ENCODE measurements at places on chromosomes 5 and 9.

- DNase-seq: no peak
These were observed 281.6 kb downstream of the CRB2 start for GRCh38 chr9:123637606-123637944.

- DNase-seq: no peak
These were observed 51.1 kb downstream of the MPDZ start for GRCh38 chr9:13228431-13228830.

DNA sequence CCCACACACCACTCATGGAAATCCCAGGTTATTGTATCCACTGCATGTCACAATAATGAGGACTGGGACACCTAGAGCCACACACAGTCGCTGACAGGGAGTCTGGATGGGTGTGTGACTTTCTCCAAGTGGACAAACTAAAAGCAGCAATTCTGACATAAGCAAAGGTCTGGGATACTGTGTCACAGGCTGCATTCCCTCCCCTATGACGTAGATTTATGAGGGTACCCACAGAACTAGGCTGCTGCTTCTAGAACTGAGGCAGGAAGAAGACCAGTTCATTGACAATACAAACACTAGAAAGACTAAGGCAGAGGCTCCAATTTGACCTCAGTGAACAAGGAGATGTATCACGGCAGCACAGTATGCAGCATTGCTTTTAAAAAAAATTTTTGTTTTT, 63.6 kb upstream of the TBCA start:
- no peak for DNase-seq

DNA sequence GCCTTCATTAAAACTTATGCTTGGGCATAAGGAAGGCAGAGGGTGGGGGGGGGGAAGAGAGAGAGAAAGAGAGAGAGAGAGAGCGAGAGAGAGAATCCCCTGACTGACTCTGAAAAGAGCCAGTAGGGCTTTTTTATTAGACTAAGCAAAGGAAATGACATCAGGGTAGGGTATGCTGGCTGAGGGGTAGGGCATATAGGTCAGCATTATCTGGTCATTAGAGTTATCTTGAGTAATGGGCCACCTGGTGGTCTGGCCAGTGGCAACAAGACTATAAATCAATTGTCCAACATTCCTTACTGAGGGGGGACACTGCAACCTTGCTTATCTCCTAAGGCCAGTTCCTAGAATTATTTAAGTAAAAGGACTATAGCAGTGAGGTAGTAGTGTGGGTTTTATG, 67.2 kb downstream of the TSSK1B start:
- no peak for DNase-seq

GRCh38 chr5:145848854-145849253, 13.7 kb upstream of the PRELID2 start:
- DNase-seq: no peak

DNA sequence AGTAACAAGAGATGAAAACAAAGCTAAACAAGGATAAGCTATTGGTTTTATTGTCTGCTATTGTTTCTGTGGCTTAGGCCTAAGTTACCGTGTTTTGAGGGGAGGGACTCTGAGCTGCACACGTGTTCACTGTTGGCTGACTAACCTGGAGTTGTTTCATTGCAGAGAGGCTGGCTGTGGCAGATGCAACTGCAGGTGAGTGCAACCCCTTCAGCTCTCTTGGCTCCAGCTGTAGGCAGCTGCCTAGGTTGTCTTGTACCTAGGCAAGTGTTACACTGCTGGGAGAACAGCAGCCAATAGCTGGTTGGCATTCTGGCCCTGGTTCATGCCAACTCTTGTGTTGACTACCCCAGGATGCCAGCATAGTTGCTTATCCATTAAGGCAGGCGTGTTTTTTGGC, 17.6 kb upstream of the MATR3 start:
- no peak for DNase-seq

- no peak for DNase-seq
These were observed 125.9 kb downstream of the NUDT12 start for GRCh38 chr5:103436656-103437055.

DNA sequence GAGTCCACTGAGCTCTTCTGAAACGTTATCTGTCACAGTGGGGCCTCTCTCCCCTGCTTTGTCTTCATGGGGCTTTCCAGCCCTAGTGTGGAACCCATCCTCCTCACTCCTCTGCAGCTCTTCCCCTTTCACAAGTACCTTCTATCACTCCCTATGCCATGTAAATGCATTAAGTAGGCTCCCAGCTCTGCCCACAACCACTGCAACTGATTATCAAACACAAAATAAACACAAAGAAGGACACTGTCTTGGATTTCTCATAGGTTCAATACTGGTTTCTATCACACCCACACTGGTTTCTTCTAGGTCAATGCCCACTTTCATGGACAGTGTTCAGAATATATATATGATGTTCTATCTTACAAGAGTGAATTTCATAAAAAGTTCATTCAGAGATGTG, 139.4 kb downstream of the GNAQ start:
- DNase-seq: no peak

DNA sequence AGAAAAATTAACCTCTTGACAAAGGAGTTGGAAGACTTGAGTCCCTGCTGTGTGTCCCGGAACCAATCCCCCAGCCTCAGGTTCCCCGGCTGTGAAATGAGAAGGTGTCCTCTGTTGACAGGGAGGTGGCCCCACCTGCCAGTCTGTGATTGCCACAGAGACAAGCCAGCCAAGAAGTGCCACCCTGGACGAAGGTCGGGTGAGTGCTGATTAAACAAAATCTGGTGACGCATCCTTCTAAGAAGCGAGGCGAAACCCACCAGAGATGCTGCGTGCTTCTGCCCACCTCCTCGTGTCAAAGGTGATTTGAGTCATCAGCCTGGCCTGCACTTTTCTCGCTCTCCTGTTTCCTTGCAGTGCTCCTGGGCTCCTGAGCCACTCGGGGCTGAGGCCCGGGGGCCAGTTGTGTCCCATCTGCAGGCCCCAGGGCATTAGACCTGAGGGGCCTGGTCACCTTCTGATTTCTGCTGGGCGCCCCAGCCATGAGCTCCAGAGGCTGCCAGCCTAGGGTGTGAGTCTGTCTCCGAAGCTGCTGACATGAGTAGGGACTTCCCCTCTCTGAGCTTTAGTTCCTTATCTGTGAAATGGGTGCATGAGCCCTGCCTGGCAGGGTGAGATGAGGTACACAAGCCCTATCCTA, 28.7 kb downstream of the NEK6 start:
- DNase-seq: no peak

- DNase-seq: peak; percentile 35
These were observed 560.7 kb downstream of the HTR1A start for GRCh38 chr5:63401436-63402046.

Measured in left lung (tissue), 14 donors.